ENCODE measurements at places on chromosomes 3 and 15.

DNA sequence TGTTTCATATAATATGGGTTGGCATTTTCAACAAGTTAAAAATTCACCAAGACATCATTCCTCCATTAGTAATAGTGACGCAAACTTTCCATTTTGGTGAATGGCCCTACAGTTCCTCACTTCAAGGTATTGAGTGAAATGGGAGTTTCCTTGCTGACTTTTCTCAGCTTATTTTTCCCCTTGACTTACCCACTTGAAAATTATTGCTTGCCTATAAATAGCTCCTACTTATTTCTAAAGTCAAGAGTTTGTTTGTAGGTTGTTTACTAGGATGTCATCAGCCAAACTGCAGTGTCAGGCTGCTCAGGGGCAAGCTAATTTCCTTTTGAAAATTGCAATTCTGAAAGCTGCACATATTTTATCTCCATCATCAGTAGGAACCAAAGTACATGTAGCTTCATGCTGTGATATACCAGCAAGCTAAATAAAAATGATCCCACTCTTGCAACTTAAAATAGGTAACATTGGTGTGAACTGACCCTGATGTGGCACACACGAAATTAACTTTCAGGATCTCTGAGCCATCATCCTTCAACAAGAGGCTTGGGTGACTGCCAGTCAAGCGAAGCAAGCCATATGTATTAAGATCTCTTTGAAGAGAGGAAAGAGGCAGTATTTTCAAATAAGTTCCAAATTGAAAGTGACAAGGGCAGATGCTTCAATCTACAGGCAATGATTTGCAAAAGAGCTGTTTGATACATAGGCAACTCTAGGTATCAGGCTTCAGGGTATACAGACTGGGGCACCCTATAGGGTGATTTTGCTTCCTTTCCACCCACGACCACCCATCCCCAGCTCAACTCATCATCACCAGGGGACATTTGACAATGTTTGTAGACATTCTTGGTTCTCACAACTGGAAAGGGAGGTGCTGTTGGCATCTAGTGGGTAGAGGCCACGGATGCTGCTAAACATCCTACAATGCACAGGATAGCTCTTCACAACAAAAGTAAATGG, 66.8 kb upstream of the RASGRP1 start:
- no peak for DNase-seq

DNA sequence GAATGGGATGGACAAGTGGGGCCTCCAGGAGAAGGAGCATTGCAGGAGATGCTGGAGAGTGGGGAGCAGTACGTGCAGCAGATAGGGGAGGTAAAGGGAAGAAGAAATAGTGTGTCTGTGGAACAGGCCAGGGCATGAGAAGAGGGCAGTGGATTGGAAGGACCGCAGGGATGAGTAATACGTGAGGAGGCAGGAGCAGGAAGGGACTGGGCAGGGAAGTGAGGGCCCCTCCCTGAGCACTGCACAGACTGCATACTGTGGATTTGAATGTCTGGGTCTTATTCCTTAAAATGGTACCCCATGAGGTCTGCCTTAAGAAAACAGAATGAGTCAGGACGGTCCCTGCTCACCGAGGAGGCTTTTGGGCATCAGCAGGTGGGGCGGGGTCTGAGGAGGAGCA, 210.0 kb upstream of the NDN start:
- DNase-seq = no peak

DNA sequence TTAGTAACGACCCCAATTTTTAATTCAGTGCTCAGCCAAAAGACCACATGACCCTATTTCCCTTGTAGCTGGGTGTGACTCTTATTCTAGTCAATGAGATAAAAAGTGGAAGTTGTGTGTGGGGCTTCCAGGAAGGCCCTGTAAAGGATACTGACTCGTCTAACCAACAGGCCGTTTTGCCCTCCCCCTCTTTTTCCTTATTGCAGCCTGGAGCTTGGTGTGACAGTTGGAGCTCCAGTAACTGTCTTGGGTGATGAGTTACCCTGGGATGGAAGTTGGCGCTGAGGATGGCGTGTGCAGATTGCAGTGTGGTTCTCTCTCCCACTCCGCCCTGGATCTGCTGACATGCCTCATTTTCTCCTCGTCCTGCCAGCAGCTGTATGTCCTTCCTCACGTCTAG, 209.3 kb upstream of the PROK2 start:
- DNase-seq = no peak

GRCh38 chr15:92770641-92771040, 115.1 kb upstream of the FAM174B start:
- DNase-seq = peak; percentile 31

DNA sequence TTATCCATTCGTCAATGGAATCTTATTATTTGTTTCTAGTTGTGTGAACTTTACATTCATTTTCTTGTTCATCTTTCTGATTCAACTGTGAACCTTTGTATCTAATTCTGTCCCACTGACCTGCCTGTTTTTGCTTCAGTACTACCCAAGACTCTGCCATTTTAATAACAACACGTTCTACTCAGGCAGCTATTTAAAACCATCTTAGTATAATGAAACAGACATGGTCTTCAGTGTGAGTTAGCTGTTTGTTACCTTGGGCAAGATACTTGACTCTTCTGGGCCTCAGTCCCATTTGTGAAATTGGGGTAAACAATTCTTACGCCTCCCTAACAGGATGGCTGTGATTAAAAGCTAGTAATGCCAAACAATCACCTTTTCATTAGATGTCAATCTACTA, 1.6 kb downstream of the BTBD1 start:
- no peak for DNase-seq

DNA sequence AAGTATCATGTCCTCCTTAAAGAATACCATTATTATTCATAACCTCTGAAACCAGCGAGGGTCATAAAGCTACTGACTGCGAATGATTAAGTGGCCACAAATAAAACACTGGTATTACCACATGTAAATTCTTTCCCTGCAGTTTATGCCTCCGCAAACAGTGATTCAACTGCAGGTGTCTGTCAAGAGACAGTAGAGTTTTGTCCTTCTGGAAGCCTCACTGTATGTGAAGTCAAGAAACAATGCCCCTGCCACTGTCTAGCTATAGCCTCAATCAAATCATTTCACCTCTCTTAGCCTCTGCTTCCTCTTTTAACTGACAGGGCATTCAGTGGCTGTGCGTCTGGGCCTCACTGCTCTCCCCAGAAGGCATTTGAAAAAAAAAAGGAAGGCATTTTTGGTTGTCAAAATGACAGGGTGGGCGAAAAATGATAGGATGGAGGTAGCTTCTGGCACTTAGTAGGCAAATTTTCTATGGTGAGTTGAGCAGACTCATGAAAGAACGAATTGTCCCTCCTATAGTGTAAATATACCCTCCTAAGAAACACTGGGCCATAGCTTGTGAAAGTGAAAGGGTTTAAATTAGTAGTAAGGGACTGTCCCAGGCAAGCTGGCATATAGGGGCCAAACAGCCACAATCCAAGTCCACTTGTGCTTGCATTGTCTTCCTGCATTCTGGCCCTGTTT, 66.7 kb downstream of the FILIP1L start:
- no peak for DNase-seq

GRCh38 chr3:129614435-129614834, 8.0 kb upstream of the PLXND1 start:
- DNase-seq = no peak

- no peak for DNase-seq
These were observed 10.7 kb downstream of the SLC33A1 start for GRCh38 chr3:155843569-155843968.

Measured in ELF-1 (cell line).